ENCODE measurements at places on chromosomes 7 and 10. TPM values are rescaled to one million over a fixed set of nuclear protein-coding genes. Genes with fewer than 3 reads are reported as not detected.

TBL2 gene
- 63.7 TPM for polyA plus RNA-seq

PODXL gene
- polyA plus RNA-seq: 0.34 TPM

SORCS3 gene
- polyA plus RNA-seq: not detected

MYOF gene
- polyA plus RNA-seq: 355 TPM

CSGALNACT2 gene
- 24.9 TPM for polyA plus RNA-seq

SP8 gene
- not detected for polyA plus RNA-seq

PRLHR gene
- polyA plus RNA-seq: not detected

ZNF487 gene
- 4.5 TPM for polyA plus RNA-seq

FRMPD2 gene
- polyA plus RNA-seq: not detected

TPST1 gene
- polyA plus RNA-seq: 38.9 TPM

CYP2E1 gene
- polyA plus RNA-seq: 1.3 TPM

MEST gene
- polyA plus RNA-seq: 122 TPM

CDC14C gene
- not detected for polyA plus RNA-seq

INA gene
- polyA plus RNA-seq: 8.5 TPM

AKR1C3 gene
- polyA plus RNA-seq: 0.43 TPM

STEAP1 gene
- 6.9 TPM for polyA plus RNA-seq

SPDYE9 gene
- polyA plus RNA-seq: not detected

FBXO24 gene
- 0.40 TPM for polyA plus RNA-seq

SFMBT2 gene
- polyA plus RNA-seq: 0.06 TPM

ELN gene
- 419 TPM for polyA plus RNA-seq

FAM25A gene
- polyA plus RNA-seq: not detected

FOXI2 gene
- polyA plus RNA-seq: not detected

SPDYE5 gene
- polyA plus RNA-seq: 0.04 TPM

FAM25C gene
- polyA plus RNA-seq: not detected

COL13A1 gene
- 9.8 TPM for polyA plus RNA-seq

PILRB gene
- 25.4 TPM for polyA plus RNA-seq

Measured in BJ (cell line).